OCI-LY7 (cell line): ENCODE measurements at places on chromosomes 13 and 19.

GRCh38 chr13:33224686-33225085 is 60.9 kb downstream of the STARD13 start:
- no peak for DNase-seq

GRCh38 chr13:113449693-113450347 is 3.5 kb downstream of the ADPRHL1 start:
- DNase-seq, result no peak

DNA sequence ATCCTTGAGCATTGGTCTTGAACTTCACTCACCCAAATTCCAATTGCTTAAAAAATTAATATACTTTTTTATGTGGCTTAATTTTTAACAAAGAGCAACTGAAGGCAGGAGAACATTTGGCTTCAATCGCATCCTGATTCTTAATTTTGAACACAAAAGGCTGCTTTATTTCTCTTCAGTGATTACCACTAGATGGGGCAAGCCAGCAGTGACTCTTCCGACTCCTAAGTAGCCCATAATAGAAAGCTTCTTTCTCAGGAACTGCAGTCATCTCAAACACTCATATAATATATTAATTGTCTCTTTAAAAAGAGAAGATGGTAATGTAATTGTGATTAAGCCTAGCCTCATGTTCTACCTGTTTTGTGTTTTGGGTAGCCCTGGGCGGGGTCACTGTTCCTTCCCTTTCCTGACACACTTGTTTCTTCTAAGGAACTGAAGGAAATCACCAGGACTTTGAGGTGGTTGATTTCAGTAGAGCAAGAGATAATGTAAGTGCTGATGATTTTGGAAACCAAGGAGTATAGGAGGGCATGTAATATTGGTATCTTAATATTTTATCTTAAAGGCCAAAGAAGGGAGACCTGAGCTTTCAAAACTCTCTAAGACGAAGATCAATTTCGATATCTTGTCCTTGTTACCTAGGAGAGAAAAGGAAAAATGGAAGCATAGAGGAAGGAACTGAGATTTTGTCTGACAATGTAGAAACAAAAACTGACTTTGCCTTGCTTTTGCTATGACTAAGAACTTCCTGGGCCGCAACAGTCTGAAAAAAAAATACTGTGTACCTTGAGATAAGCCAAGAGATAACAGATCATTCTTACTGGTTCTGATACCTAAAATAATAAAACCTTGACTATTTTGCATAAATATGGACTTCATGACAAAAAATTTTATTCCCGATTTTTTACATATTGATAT is 73.1 kb downstream of the TNFSF13B start:
- DNase-seq, result no peak

GRCh38 chr19:28701491-28701890 is 511.5 kb downstream of the UQCRFS1 start:
- no peak for DNase-seq

DNA sequence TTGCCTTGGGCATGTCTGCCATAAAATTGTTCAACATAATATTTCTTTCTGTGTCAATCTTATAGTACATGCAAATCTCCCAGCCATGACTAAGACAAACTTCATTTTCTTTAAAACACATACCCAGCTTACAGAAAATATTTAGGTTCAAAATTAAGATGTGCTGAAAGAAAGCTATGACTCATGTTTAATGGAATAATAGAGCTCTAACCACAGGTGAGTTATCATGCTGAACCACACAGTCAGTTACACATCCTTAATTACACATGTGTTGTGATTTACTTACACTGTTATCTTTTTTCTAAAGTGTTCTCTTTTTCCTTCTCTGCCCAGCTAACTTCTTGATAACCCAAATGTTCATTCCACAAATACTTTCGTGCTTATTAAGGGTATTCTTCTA is 1831.2 kb downstream of the OLFM4 start:
- no peak for DNase-seq

DNA sequence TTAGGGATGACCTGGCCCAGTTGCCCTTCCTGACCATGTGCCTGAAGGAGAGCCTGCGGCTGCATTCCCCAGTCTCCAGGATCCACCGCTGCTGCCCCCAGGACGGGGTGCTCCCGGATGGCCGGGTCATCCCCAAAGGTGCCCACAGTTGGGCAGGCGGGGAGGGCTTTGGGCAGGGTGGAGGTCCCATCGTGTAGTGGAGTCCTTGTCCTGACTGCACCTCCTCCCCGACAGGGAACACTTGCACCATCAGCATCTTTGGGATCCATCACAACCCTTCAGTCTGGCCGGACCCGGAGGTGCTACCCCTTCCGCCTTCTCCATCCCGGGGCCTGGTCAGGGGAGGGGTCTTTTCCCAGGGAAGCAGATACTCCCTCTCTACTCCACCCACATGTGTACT is 31.7 kb upstream of the CYP4F8 start:
- no peak for DNase-seq

DNA sequence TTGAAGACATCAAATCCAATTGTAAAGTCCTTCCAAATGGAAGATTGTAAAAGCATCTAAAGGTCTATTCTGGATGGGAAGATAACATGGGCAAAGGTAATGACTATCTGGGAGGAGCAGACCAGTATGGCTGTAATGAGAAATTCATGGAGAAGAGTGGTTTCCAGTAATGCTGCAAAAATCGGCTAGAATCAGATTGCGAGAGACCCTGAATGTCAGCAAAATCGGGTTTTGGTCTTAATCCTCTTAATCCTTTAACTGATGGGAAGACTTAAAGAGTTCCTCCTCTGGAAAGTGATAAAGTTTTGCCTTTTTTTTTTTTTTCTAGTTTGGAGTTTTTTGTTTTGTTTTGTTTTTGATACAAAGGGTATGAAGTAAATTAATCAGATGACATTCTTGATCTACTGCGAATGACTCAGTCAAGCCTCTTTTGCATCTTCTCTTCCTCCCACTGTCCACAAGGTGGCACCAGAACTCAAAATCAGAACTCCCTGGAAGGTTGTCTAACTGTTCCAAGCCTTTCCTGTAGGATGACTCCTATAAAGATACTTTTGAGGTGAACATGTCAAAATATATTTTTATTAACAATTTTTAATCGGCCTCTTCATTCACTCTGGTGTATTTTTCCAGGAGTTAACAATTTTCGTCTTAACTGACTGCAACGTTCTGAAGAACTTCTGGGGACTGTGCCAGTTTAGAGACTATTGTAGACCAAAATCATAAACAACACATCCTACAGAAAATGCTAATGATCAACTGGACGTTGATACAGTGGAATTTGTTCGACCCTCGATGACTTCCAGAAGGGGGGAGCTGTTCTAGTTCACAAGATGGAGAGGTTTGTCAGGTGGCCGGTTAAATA is 213.3 kb upstream of the MIR17HG start:
- peak; percentile 88 for DNase-seq

GRCh38 chr13:85799097-85799582 is at the start of gene SLITRK6:
SLITRK6 (minus strand) TSS chr13:85799419; CDS start chr13:85796508, 2,911 bp downstream.
- DNase-seq, result no peak

- peak; percentile 49 for DNase-seq
Observed at GRCh38 chr13:25249001-25249543, 38.2 kb downstream of the MTMR6 start.

DNA sequence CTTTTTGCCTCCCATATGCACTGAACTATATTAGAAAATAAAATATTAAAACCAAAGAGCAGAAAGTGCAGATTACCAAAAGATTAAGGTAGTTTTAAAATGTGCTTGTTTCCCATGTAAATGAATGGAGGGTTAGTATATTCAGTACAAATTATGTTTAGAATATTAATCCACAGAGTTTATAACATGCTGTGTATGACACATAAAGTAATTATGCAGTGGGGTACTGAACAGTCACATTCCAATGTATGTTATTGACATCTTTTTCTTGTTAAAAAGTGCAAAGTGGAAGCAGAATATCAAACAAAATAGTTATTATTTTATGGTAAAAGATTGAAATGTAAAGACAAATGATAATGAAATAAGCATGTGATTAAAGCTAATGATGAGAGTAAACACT is 79.3 kb downstream of the GPC6 start:
- no peak for DNase-seq

DNA sequence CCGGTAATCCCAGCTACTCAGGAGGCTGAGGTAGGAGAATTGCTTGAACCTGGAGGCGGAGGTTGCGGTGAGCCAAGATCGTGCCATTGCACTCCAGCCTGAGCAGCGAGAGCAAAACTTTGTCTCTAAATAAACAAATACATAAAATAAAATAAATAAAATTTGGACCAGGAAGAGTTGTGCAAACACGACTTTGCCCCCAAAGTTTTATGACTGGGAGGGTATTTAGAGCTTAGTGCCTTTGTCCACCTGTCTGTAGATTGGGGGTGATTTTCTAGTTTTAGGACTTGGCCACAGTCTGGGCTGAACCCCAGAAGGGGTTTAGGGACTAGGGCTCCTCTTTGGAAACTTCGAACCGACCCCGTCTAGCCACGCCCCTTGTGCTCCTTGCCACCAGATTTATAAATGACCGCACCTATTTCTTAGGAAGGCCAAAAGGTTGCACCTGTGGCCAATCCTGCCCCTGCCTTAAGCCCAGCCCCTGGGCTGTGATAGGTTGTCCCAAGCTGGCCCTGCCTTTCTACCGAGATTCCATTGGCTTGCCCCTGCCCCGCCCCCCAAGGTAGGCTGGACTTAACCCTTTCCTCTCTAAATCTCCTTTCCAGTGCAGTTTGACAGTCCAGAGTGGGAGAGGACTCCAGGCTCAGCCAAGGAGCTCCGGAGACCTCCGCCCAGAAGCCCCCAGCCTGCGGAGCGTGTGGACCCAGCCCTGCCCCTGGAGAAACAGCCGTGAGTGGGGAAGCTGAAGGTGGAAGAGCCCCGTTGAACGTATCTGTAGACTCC is 5.3 kb downstream of the SHD start:
- DNase-seq, result peak; percentile 64

DNA sequence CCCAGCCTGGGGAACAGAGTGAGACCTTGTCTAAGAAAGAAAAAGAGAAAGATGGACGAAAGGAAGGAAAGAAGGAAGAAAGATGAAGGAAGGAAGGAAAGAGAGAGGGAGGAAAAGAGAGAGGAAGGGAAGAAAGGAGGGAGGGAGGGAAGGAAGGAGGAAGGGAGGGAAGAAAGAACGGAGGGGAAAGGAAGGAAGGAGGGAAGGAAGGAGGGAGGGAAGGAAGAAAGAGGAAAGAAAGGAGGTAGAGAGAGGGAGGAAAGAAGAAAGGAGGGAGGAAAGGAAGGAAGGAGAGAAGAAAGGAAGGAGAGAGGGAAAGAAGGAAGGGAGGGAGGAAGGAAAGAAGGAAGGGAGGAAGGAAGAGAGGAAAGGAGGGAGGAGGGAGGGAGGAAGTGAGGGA is 20.9 kb downstream of the CABP5 start:
- no peak for DNase-seq

DNA sequence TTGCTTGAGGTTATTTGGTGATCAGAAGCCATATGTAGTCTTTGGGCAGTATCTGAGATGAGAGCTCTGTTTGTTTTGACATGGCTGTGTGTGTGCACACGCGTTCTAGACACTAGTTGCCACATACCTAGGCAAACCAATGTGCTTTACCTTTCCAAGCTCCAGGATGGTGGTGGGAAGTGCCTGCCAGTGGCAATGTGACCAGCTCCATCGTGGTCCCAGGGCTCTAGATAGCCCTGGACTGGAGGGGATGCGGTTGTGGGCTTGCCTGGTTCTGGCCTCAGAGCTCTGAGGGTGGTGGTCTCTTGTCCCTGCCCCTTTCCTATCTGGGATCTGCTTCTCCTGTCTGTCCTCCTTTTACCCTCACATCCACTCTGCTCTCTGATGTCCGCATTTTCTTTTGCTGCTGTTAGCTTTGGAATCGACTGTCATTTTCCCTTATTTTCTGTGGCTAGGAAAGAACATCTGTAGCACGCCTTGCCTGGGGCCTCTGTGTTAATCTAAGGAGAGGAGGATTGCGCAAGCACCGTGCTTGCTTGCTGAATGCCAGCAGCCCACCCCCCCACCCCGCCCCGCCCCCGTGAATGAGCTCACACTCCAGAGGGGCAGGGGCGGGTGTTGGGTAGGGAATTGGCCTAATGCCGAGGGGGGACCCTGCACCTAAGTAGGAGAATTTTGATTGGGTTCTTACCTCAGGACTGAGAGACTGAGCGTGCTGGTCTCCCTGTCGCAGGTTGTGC is 89.5 kb downstream of the ARHGEF7 start:
- no peak for DNase-seq

- no peak for DNase-seq
Observed at GRCh38 chr13:25840261-25840660, 211.6 kb downstream of the SHISA2 start.

DNA sequence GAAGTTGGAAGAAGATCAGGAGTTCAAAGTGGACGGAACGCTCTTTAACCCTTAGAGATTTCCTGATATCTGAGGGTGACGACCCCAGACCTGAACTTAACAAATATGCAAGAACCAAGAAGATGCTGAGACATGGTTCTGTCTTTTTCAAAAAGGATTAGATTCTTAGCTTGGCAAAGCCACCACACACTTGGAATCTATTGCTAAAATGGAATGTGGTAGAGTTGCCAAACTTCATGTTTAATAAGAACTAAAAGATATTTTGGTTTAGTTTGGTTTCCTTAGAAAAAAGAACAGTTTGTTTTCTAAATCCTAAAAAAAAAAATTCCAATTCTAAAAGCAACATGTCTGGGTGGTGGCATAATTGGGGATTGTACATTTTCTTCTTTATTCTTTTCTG is 29.5 kb downstream of the UNC13A start:
- DNase-seq, result no peak
